ENCODE measurements at places on chromosomes 3 and 15. TPM values are rescaled to one million over a fixed set of nuclear protein-coding genes. Genes with fewer than 3 reads are reported as not detected.

The FANCD2 gene
- 6.3 TPM for polyA plus RNA-seq

DNA sequence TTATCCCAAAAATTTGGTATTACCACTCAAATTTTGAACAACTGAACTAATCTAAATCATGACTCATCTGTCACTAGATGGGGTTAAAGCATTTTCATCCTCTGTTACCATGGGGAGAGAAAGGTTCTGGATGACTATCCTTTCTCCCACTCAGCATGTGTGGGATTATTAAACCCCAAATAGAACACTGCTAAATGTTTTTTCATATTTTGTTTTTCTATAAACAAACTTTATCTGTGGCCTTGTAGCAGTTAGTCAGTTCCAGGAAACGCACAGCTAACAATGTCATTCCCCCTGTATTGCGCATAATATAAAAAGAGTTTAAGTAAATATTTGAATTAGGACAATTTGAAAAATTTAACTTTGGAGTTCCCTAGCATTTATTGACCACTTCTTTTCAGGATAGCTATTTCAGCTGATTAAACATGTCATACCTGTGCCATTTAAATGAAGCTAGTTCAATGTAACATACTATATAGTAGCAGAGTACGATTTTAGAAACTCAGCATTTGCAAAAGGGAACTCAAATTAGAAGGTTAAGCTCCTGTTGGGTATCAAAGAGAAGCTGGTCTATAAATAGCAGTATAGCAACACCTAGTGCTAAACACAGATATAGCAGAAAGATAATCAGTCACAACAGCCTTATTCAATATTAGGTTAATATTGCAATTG, 9.2 kb upstream of the TMEM212 start:
- no peak for DNase-seq

DNA sequence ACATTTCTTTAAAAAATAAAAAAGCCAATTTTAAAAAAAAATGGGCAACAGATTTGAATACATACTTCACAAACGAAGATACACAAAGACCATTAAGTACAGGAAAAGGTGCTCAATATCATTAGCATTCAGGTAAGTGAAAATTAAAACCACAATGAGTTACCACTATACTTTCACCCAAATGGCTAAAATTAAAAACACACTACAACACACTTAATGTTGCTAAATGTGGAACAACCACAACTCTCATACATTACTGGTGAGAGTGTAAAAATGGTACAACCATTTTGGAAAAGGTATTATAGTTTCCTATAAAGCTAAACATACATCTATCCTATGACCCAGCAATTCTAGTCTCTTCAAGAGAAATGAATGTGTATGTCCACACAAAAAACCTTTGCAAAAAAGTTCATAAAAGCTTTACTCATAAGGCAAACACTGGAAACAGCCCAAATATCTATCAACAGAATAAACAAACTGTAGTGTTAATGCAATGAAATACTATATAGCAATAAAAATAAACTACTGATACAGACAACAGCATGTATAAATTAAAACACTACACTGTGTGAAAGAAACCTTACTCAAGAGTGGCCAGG, 14.9 kb downstream of the IP6K1 start:
- no peak for DNase-seq

DNA sequence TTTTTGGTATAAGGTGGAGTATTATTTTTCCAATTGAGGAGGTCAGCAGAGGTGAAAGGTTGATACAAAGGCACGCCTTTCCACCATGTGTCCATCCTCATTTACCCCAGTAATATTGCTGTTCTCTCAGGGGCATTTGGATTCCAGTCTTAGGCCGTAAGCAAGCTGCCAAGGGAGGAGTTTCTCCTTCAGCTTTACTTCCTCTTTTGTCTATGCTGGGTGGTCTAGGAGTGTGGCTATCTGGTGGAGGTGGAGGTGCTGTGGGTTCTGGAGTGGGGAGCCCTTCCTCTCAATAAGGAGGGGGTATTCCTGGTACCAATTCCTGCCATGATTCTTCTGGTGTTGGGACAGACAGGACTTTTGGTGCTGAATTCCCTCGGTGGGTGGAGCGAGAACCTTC, 340.6 kb downstream of the KCNH8 start:
- no peak for DNase-seq

The GFM1 gene
- polyA plus RNA-seq, result 31.7 TPM

The OR5H6 gene
- polyA plus RNA-seq, result not detected

DNA sequence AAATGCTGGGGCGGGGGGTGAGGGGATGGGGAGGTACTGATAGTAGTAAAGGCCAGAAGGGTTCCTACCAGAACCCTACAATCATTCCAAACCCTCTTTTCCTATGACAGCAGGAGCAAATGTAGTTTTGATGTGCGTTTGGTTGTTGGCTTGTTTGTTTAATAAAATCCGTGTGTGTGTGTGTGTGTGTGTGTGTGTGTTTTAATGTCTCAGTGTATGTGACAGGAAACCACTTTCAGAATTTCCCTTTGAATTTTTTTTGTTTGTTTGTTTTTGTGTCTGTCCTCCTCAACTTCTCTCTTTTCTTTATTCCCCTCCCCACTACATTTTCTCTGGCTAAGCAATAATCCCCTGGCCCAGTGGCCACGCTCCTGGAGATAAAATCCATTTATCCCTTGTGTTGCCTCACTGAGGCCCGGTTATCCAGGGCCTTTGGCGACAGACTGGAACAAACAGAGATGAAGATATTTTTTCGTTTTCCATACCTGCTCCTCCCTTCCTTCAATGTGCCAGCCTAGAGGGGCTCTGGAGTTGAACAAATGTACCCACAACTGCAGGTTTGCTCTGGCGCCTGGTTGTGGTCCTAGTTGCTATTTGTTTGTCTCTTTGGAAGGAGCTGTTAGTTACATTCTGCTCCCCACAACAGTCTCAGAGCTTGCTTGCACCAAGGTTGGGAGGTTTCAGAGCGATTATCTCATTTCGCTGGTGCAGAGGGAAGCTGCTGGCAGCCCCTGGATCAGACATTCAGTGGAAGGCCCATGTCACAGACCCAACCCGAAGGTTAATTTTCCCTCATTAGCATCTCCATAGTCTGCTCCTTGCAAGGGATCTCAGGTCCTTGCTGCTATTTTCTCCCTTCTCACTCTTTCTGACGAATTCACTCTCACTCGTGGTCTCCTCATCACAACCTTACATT, 17.9 kb downstream of the NR2F2 start:
- DNase-seq, result no peak

DNA sequence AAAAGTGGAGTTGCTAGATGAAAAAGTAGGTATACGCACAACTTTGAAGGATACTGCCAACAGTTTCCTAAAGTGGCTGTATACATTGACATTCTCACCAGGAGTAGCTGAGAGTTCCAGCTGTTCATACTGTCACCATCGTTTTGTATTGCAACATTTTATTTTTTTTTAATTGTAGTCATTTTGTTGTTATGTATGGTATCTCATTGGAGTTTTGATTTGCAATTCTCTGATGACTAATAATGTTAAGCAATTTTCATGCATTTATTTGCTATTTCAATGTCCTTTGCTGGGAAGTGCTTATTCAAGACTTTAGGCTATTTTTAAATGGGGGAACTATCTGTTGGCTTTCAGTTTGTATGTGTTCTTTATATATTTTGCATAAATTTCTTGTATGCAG, 185.1 kb upstream of the TGFBR2 start:
- DNase-seq, result no peak

GRCh38 chr3:114454551-114455251, 160.9 kb downstream of the TIGIT start:
- DNase-seq, result peak; percentile 5

DNA sequence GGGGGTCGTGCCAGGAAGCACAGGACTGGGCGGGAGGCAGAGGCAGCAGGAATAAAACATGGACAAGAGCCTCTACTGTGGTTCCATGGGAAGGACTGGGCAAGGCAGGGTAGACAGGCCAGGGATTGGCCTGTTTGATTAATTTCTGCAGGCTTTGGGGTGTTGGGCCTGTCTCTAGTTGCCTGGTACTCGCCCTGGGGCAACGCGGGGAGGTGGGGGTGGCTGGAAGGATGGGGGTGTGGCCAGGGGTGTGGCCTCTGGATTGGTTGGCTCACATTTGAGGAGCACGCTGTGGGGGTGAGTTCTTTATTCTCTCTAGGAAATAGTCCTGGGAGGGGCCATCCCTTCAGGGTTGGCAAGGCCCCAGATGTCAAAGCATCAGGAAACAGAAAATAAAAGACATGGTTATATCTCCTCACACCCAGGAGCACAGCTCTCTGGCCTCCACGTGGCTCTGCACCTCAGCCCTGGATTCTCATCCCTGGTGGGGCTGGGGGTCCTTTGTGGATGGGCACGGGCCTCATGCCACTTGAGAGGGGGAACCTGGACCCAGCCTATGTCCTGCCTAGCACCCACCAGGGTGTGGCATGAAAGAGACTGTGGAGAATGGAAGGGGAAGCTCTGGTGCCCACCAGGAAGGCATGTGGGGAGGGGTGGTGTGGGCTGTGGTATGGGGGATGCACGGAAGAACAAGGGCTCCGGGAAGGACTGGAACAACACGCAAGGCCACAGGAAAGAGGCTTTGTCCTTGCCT, 223.0 kb upstream of the LYSMD4 start:
- DNase-seq, result no peak

The SEMA3F gene
- polyA plus RNA-seq, result not detected

DNA sequence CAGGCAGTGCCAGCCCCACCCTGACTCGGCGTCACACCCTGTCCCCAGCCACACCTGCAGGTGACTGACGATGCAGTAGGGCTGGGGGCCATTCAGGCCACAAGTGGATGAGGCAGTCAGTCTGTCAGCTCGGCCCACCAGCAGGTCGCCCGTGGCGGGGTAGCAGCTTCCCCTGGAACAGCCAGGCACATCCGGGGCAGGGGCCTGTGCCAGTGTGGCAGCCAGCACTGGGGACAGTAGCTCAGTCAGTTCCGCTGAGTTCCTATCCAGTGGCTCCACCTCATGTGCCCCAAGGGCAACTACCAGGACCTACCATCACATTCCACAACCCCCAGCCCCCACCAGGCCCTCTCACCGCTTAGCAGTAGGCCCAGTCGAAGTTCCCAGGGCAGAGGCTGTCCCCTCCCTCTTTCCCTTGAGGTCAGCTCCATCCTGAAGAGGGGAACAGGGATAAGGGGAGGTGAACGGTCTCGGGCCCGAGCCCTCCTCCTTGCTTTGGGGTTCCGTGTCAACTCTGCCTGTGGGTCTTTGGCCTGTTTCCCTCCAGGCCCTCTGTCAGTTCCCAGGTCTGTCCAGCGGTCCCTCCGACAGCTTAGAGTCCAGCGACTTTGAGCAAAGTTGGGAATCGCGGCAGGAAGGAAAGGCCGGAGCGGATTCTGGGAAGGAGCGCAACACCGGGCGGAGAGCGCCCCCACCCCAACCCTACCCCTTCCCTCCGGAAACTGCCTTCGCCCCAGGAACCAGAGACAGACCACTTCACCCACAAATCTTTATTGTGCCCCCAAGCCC, at the start of gene LAMB2:
Gene LAMB2 (minus strand): TSS at position 614 of the 789 bp plus-strand sequence. CDS start 183 bp downstream, at position 431.
- no peak for DNase-seq

DNA sequence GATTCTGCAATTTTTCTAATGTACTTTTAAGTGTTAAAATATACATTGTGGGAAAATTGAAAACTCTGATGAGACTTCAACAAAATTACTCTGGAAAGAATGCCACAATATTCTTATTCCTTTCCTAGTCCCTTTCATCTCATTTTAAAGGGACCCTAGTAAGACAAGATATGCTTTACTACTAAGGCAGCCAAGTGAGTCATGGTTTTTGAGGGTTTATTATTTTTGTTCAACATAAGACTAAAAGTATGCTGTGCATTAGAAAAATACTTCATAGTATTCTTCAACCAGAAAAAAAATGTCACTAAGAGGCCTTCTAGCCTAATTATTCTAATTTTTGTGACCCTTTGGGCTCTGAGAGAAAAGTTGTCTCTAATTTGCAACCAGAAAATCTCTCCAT, 7.4 kb downstream of the IL12A start:
- DNase-seq, result no peak

The HGD gene
- not detected for polyA plus RNA-seq

The CRYBG3 gene
- 1.5 TPM for polyA plus RNA-seq

DNA sequence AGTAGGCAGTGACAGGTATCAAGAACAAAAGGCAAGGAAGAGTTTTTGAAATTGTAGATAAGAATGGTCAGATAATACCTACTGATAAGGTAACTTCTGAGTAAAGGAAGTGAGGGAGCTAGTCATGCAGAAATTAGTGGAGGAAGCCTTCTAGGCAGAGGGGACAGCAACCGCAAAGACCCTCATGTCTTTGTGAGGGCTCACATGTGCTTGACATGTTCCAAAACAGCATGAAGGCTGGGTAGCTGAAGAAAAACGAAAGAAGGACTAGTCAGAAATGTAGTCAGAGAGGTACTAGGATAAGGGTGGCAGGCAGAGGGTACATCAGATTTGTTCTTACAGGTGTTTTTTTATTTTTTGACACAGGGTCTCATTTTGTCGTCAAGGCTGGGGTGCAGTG, 5.3 kb downstream of the SIN3A start:
- peak; percentile 15 for DNase-seq

- no peak for DNase-seq
These were observed 1072.0 kb downstream of the NSUN3 start for GRCh38 chr3:95134693-95135413.

The CERS3 gene
- polyA plus RNA-seq, result not detected

GRCh38 chr3:176415661-176416295, 781.5 kb downstream of the TBL1XR1 start:
- no peak for DNase-seq

DNA sequence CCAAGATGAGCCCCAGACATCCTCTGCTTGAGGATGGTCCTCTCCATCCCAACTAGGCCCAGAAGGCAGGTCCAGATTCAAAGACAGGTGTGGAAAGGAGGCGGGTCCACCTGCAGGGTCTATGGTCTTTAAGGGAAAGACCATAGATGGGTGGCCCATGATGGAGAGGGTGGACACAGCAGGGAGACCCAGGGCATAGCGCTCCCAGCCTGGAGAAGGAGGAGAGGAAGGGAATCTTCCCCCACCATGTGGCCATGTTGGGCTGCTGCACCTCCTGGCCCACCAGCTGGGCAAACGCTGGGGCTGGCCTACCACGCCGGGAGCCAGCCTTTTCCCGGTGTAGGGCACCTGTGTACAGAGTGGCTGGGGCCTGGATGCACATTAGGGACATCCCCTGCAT, 265.2 kb upstream of the TLE3 start:
- no peak for DNase-seq

DNA sequence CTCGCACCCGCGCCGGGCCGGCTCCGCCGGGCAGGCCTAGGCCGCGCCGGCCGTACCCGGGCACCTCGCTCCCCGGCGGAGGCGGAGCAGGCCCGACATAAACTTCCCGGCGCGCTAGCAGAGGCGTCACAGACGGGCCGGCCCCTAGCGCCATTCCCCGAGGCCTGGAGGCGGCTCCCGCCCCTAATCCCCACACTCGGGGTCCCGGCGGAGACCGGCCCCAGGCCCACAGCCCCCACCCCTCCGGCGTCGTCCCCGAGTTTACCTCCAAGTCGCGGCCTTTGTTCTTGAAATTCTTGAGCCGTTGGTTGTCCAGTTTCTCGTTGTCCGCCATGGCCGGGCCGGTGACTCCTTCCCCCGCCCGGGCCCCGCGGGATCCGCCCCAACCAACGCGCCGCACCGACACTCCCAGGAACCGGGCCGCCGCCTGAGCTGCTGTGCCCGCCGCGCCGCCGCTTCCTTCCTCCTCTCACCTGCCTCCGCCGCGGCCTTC, 376 bp downstream of the KPNA4 start:
- DNase-seq, result no peak

GRCh38 chr3:88090681-88091080, 31.6 kb downstream of the ZNF654 start:
- no peak for DNase-seq

Data from CD8-positive, alpha-beta memory T cell (primary cell).